ENCODE measurements at places on chromosomes 16 and 17.
A peak's percentile ranks its signal among the peaks of the same experiment; 100 is the strongest.

DNA sequence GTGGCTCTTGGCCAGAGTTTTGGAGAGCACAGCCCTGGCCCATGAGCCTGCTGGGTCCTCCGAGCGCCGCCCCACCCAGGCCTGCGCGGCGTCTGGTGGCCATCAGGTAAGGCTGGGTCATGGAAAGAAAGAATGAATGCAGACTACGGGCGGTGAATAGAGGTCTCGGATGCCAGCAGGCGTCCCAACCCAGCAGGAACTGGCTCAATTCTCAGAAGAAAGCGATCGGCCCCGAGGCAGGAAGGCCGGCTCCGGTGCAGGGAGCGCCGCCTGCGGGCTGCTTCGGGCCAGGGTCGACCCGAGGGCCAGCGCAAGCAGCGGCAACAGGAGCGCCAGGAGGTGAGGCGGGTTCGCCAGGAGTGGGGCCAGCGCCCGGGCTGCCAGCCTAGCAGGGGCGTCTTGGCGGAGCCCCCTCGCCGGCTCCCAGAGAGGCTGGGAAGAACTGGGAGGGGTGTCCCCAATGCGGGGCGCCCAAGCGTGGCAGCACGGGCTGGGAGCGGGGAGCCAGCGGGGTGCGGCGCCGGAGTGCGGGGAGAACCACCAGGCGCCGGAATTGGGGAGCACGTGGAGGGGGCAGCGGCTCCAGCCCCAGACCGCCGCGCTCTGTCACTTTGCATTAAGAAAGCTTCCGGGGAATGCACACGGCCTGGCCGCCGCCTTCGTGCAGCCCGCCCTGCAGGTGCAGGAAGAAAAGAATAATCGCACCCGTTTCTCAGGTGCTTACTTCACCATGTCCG, 7.1 kb upstream of the TMC5 start:
- DNase-seq = no peak

DNA sequence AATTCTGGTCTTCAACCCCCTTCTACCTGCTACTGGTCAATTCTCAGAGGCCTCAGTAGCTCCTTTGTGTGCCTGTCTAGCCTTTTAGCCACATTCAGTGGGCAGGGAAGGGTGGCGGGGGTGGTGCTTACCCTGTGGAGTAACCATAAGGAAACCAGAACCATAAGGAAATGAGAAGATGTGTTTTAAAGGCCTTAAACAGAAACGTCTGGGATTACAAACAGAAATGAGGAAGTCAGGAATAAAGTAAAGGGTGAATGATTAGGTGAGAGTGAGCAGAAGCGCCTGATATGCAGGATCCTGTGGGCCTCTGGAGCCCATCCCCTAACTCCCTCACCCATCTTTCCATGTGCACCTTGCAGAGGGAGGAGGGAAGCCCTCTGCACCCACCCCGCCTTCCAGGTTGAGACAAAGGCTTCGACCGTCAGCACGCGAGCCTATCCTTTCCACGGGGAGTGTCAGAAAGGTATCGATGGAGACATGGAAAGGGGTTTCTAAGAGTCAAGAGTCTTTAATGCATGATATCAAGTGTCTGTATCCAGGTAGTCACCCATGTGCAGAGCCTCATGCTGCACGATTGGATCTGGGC, 20.4 kb downstream of the KIAA0513 start:
- no peak for DNase-seq

DNA sequence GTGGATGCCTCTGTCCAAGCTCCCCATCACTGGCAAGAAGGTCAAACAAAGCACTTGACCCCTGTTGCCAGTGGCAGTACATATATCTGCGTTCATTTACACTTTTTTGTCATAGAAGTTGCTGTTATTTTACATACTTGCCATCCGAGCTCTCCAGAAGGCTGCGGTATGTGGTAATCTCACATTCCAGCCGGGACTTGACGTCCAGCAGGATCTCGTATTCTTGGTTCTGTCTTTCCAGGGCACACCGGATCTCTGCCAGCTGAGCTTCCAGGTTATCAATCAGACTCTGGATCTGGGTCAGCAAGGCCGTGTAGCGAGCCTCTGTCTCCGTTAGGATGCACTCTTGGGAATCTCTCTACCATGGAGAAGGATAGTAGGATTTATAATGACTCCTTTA, 6.6 kb downstream of the KRT39 start:
- no peak for DNase-seq

- no peak for DNase-seq
Measured at GRCh38 chr16:72956124-72957064, 91.5 kb downstream of the ZFHX3 start.

DNA sequence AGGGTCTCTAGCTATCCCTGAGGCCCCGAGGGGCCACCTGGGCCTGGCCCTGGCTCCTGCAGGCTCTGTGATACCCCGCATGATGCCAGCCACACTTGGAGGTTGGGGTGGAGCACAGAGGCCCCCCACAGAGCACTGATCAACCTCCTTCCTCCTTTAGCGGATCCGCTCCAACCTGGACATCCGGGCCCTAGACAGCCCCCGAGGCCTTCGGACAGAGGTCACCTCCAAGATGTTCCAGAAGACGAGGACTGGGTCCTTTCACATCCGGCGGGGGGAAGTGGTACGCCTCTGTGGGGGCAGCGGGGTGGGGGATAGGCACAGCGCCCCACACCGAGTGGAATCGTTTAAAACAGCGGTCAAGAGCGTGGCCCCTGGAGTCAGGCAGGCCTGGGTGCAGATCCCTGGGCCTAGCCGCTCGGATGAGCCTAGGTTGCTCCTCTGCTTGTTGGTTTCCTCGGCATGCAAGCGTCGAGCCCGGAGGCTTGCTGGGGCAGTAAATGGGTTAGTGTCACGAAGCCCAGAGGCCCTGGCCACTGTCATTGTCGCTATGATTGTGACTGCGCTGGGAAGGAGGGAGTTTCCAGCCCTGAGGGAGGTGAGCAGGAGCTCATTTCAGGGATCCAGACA, 9.9 kb downstream of the ITGB4 start:
- no peak for DNase-seq

DNA sequence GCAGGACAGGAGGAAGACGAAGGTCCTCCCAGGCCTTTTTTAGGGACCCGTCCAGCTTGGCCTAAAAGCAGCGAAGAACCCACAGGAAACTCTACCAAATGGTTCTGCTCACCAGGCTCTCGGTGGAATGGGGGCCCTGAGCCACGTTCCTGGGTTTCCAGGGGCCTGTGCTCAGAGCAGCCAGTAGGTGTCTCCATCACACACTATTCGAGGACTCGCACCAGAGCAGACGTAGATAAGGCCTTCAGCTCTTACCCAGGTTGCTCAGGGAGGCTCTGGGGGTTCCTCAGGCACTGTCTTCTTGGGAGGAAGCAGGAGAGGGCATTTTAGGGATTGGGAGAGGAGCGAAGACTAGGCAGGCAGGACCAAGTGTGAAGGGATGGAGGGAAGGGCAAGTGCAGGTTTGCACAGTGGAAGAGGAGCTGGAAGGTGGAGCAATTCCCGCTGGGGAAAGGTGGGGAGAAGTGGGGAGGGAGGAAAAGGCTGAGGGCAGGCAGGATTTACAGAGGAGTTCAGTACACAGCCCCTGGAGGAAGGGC, 157.1 kb downstream of the RGS9 start:
- peak; percentile 56 for DNase-seq

GRCh38 chr17:69086641-69087040, 25.9 kb upstream of the ABCA9 start:
- no peak for DNase-seq

All from renal cortical epithelial cell (primary cell).